Stimulated activated CD4-positive, alpha-beta T cell treated with anti-CD3 and anti-CD28 coated beads, Interleukin-1b, Interleukin-23, amount 100 ng/mL, for 1 hour (primary cell): ENCODE measurements at places on chromosomes 6 and 20.

DNA sequence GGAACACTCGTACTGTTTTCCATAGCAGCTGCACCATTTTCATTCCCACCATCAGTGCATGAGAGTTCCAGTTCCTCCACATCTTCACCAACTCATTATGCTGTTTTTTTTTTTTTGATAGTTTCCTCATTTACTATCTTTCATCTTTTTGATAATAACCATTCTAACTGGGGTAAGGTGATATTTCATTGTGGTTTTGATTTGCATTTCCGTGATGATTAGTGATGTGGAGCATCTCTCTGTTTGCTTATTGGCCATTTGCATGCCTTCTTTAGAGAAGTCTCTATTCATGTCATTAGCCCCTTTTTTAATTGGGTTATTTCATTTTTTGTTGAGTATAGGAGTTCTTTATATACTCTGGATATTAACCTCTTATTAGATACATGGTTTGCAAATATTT lies 25.9 kb downstream of the ACTR5 start:
- no peak for DNase-seq

GRCh38 chr20:53480913-53481312 lies 112.7 kb downstream of the ZNF217 start:
- DNase-seq: no peak

DNA sequence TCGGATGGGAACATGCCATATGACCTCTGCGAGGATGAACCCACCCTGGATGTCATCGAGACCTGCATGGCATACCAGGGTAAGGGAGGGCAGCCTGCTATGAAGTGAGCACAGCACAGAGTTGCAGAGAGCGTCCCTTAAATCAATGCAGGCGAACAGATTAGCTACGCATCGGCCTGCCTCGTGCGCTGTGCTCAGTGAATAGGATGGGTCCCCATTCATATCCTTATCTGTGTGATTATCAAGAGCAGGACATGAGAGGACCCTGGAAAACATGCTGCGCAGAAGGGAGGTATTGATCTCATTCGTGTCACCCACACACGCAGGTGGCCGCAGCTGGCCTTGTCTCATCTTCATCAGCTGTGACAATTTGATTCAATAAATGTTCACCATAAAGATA lies 25.6 kb upstream of the FAM83D start:
- DNase-seq: no peak

DNA sequence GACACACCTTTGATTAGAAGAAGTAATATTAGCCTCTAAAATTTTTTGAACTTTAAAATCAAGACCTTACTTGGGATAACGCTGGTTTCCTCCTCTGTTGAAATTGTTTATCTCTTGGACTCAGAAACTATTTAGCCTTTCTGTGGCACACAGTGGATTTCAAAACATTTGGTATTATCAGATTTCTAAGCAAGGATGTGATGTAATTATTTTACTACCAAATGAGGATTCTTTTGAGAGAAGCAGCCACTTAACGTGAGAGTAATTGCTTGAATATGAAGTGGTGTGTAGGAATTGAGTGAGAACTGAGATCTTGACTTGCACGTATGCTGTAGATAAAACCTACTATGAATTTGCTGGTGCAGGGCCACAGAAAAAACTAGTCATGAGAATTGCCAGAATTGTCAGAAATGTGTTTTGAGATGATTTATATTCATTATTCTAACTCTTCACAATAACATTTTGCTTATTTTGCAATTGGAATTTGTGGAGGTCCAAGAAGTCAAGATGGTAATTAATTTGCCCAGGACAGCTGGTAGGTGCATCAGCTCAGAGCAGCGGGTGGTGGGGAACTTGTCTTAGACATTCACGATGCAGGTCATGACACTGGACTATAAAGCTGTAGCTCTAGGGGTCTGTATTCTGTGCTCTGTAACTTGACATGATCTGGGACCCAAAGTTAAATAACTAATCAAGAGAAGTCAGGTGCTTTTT lies 53.4 kb downstream of the AKAP12 start:
- no peak for DNase-seq

DNA sequence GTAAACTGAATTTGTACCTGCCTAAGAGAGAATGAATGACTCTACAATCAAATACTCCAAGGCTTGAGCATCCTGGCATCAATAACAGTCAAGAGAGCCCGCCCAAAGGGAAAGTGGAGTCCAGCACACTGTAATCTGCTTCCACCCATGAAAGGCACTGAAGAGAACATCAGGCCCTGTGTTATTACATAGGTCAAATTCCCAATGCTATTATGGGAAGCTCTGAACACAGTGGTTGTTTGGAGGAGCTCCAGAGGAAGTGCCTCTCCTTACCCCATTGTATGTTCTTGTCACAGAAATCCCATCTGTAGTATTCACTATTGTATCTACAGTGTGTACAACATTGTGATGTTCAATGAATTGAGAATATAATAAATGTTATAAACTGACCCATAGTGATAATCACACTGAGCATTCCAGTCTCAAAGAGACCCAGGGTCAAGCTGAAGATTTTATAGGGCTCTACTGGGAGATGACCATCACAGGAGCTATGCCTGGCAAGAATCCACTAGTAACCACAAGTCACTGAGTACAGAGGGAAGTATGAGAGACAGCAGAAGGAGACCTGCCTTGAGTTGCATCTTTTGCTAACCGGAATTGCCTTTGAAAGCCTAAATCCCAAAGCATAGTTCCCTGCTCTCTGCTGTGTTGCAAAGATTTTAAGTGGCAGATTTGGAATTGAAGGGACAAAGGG lies 446.7 kb downstream of the GJA1 start:
- no peak for DNase-seq

- no peak for DNase-seq
These were observed 43.1 kb upstream of the NAA20 start for GRCh38 chr20:19973961-19974629.

- no peak for DNase-seq
These were observed 160.2 kb downstream of the DST start for GRCh38 chr6:56482525-56482924.

DNA sequence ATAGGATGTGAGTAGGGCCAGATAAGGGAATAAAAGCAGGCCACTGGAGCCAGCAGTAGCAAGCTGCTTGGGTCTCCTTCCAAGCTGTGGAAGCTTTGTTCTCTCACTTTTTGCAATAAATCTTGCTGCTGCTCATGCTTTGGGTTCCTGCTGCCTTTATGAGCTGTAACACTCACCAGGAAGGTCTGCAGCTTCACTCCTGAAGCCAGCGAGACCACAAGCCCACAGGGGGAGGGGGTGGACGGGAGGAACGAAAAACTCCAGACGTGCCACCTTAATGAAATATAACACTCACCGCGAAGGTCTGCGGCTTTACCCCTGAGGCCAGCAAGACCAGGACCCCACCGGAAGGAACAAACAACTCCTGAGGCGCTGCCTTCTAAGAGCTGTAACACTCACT lies 1324.4 kb upstream of the EYS start:
- DNase-seq: no peak

GRCh38 chr6:132673376-132674094 lies 14.6 kb upstream of the TAAR1 start:
- no peak for DNase-seq

DNA sequence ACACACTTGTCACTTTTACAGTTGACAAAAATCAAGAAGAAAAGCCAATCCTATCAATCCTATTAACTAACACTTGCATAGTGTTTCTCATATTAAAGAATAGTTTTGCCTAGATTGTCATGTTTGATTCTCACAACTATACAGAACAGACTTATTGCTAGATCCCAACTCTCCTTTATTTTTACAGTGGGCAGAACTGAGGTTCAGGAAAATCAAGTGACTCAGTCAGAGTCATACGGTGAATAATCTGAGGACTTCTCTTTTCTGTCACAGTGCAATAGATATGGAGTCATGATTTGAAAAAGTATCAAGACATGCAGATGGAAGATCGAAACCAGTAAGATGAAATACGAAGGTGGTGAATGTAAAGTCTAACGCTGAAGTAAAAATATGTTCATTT lies 195.1 kb upstream of the CITED2 start:
- no peak for DNase-seq

GRCh38 chr6:24131751-24132150 lies 5.7 kb downstream of the NRSN1 start:
- no peak for DNase-seq

GRCh38 chr20:14375416-14375985 lies 38.1 kb upstream of the FLRT3 start:
- DNase-seq: no peak

GRCh38 chr20:32037929-32038328 lies 14.1 kb upstream of the HCK start:
- DNase-seq: no peak

DNA sequence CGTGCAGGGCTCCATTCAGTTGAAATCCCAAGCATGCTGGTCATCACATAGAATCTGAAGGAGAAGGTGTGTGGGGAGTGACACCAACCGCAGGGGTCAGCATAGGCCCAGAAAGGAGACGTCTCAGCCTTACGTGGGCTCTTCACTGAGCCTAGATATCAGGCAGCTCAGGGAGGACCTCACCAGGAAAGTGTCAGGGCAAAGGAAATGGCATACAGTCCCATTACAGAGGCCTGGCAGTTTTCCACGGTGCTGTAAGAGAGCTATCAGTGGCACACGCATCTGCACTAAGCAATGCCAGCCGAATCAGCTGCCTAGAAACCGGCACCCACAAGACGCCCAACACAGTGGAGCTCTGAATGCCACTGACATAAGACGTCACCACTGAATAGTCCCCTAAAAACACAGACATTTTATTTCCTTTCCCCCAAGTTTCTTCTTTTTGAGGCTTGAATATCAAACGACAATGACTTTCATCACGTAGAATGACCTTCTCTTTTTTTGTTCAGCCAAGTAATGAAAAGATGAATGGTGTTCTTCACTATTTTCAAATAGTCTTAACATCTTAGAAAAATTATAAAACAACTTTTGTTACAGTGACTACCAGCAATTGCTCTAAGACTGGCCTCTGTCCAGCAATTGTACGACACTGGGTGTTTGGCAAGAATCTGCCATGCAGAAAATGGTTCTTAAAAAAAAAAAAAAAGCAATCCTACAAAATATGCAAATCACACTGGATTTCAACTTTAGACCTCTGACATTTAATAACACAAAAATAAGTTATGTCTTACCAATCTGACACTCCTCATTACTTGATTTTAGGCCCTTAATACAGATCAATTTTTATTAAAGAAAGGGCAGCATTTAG lies 88.9 kb upstream of the FOXQ1 start:
- no peak for DNase-seq

DNA sequence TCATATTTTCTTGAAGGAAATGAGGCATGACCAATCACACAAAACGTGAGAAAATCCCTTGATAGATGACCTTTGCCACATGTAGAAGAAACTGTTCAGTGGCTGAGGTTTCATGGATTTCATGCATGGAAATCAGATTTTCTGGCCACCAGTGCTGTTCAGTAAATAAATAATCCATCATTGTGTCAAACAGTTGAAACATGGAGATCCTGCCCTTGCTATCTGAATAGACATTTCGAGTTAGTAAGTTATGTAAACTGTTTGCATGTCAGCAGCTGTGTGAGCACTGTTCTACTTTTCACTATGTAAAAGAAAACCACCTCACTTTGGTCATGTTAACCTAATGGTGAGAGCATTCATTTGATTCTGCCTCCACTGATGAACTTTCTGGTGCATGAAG lies 793.9 kb upstream of the EPHA7 start:
- no peak for DNase-seq

GRCh38 chr6:157855325-157855724 lies 32.3 kb downstream of the SNX9 start:
- DNase-seq: no peak

- DNase-seq: no peak
These were observed 448.7 kb upstream of the JARID2 start for GRCh38 chr6:14796974-14797762.

- no peak for DNase-seq
These were observed 54.6 kb downstream of the QRSL1 start for GRCh38 chr6:106684011-106684410.

- no peak for DNase-seq
These were observed 12.9 kb downstream of the CCDC170 start for GRCh38 chr6:151506761-151507160.

GRCh38 chr6:139409026-139409425 lies 34.6 kb upstream of the CITED2 start:
- no peak for DNase-seq

- DNase-seq: no peak
These were observed 92.0 kb upstream of the PAX1 start for GRCh38 chr20:21613512-21613911.

- no peak for DNase-seq
These were observed 388.2 kb upstream of the CITED2 start for GRCh38 chr6:139762587-139763031.

DNA sequence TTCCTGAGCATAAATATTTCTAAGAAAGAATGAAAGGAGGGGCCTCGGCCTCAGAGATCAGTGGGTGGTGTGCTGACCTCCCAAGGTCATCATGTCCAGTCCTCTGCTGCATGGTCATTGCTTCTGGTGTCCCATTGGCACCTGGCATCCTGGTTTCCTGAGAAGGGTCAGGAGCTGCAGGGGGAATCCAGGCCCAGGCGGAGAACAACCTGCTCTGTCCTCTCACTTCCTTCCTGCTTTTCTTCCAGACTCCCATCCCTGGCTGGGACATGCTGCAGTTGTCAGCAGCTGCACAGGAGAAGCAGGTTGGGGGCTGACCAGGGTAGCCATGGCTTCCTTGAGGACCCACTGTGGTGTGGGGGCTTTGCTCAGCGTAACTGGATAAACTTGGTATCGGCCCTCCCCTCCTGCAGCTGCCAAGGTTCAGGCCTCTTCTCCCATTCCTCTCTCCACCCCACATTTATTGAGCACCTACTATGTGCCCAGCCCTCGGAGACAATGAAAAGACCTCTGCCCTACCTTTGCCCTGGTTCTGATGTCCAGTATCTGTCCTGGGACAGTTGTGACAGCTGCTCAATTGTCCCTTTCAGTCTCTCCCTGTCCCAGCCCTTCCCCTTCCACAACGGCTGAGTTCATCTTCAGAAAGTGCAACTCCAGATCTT lies 155.2 kb downstream of the CEBPB start:
- no peak for DNase-seq
